ENCODE measurements at places on chromosomes 12 and 14.

- DNase-seq = no peak
These were observed 19.1 kb downstream of the ERP29 start for GRCh38 chr12:112032292-112032691.

DNA sequence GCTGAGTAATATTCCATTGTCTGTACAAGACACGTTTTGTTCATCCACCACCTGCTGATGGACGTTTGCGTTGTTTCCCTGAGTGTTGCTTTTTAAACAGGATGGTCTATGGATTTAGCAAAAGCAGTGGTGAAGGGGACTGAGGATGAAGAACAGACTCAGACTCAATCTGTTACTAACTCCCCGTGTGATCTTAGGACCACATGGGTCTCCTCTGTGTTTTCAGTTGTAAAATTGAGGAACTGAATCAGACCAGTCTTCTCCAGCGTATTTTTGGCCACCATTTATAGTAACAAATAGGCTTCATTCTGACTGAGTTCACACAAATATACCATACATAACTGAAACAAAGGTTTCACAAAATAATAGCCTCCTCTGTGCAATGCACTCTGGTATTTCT, 85.6 kb downstream of the FOXN3 start:
- DNase-seq = no peak

DNA sequence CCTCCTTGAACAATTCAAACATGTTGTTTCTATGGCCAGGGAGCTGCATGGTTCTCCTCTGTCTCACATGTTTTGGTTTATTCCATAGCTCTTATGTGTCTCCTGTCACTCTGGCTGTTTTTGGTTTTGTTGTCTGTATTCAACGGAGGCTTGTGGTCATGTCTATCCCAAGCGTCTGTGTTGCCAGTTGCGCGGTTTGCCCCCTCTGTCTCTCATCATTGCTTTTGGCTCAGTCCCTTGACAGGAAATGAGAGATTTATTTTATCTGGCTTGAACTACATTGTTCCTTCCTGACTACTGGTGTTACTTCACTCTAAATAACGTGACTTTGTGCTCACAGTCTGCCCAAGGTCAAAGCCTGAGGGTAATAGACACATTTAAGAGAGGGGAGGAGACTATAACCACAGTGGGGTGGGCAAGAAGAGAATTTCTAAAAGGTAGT, 96.4 kb upstream of the SOX5 start:
- DNase-seq = no peak

DNA sequence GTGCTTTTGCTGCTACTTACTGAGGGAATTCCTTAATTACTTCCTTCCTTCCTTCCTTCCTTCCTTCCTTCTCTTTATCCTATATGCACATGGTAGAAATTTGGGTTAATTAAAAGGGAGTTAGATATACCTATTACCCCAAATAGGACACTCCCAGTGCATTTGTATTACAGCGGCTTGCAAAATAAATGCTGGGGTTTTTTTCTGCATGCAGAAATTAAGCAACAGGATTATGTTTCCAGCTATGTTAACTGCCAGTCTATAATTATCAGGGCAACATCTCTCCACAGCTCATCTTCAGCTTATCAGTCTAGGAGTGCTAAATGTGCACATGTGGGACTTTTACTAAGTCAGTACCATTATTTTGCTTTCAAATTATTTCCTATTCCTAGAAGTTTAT, 132.9 kb upstream of the SLC35F4 start:
- no peak for DNase-seq

- no peak for DNase-seq
These were observed 133.4 kb downstream of the ESRRB start for GRCh38 chr14:76509311-76509710.
